ENCODE measurements at places on chromosomes 12 and 14.
A peak's percentile ranks its signal among the peaks of the same experiment; 100 is the strongest.

- no peak for DNase-seq
These were observed 10.2 kb upstream of the FOXG1 start for GRCh38 chr14:28756269-28756883.

- no peak for DNase-seq
These were observed 188.8 kb downstream of the FBXL14 start for GRCh38 chr12:1405619-1406018.

- DNase-seq, result no peak
These were observed 24.5 kb downstream of the NR1H4 start for GRCh38 chr12:100498141-100498540.

DNA sequence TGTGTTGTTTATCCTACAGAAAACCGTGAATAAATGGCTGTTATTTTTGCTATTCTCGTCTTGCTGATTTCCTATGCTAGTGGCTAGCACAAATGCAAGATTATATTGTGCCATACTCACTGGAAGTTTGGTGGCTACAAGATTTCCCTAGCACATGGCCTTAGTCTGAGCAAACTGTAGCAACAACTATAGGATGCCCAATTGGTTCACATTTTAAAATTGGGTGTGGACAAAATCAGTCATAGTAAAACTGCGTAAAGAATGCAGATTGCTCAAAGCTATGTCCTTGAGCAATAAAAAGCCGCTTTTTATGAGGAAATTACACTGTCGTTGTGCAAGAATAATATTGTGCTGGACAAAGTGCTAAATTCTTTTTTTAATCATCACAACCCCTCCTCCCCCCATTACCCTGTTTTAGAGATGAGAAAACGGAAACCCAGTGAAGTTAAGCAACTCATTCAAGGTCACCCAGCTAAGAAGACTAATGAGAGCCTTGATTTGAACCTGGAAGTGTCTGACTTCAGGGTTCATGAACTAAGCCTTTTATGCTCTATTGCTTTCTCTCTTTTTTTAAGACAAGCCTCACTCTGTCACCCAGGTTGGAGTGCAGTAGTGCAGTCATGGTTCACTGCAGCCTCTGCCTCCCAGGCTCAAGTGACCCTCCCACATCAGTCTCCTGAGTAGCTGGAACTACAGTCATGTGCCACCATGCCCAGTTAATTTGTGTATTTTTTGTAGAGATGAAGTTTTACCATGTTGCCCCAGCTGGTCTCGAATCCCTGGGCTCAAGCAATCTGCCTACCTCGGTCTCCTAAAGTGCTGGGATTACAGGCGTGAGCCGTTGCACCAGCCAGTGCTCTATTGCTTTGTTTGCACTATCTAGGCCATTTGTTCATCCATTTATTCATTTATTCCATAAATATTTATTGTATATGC is 73.6 kb downstream of the SRGAP1 start:
- DNase-seq, result peak; percentile 58

DNA sequence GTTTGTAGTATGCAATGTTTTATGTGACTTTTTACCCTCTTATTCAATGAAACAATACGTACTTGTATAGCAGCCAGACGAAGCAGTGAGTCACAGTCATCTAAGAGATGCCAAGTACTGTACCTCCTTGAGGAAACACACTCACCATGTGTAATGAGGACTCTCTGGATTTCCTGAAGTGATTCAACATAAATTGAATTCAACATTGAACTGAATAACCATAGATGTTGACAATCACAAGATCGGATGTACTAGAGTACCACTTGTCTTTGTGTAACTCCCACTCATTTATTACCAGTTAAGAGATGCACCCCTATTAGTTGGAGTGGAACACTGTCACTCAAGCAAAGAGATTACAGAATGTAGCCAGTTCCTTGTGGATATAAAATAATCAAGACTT is 175.2 kb upstream of the HMGA2 start:
- DNase-seq, result peak; percentile 91

GRCh38 chr14:101151226-101151926 is 247.9 kb upstream of the RTL1 start:
- no peak for DNase-seq

Measured in osteoblast (primary cell).